ENCODE measurements at places on chromosomes 3 and 15.

DNA sequence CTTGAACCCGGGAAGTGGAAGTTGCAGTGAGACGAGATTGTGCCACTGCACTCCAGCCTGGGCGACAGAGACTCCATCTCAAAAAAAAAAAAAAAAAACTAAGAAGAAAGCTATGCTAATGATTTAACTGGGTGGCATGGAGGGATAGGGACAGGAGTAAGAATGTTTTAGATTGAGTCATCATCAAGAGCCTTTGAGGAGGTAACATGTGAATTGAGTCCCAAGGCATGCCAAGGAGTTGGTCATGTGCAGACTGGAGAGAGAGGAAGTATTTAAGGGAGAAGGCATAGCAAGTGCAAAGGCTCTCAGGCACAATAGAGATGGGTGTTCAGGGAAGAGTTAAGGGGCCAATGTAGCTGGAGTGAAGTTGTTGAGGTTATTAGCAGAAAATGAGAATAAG, 9.1 kb downstream of the BNC1 start:
- DNase-seq = no peak

- no peak for DNase-seq
Observed at GRCh38 chr3:30253832-30254231, 352.6 kb upstream of the TGFBR2 start.

DNA sequence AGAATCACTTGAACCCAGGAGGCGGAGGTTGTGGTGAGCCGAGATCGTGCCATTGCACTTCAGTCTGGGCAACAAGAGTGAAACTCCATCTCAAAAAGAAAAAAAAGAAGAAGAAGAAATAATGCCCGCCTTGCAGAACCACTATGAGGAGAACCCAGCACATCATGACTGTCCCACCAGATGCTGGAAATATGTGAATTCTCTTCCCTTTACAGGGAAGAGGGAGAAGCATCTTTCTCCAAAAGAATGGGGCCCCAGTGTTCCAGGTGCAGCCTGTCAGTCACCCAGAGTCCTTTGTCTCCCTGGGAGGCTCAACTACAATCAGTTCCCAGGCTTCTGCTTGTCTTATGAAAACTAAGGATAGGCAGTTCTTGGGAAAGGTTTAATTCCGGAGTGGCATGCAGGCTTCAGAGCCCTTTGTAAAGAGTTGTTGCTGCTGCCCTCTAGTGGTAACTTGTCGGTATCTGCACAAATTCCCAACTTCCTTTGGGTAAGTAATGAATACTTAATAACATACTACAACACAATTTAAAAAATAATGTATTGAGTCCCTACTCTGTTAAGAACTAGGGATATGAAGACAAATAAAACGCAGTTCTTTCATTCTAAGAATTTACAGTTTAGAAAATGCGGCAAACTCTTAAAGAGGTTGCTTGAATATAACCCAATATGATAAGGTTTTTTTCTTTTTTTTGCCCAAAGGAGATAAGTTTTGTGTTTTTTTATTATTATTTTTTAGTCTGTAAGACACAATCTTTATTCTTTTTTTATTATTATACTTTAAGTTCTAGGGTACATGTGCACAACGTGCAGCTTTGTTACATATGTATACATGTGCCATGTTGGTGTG, 18.6 kb upstream of the TICRR start:
- DNase-seq = no peak

- DNase-seq = no peak
Observed at GRCh38 chr3:57004229-57004628, 56.2 kb upstream of the SPATA12 start.

GRCh38 chr3:34198309-34198708, 399.9 kb downstream of the PDCD6IP start:
- no peak for DNase-seq

GRCh38 chr3:113212844-113213375, 1.6 kb downstream of the BOC start:
- DNase-seq = no peak

Data from activated CD8-positive, alpha-beta memory T cell treated with anti-CD3 and anti-CD28 coated beads for 48 hours (primary cell).